A549 treated with ZK216348 at 1 μM for 4 hours (cell line): ENCODE measurements at places on chromosomes 16 and 17. TPM values are rescaled to one million over a fixed set of nuclear protein-coding genes. Genes with fewer than 3 reads are reported as not detected.

KCTD19 gene
- 0.06 to 0.45 TPM in 2 of 5 replicates, not detected in the others for total RNA-seq

FBXW10 gene
- total RNA-seq: 0.93 to 1.8 TPM (median 1.6 TPM) in 5 replicates

SPEM3 gene
- total RNA-seq: not detected in 5 replicates

MARCHF10 gene
- total RNA-seq: 0.47 to 1.9 TPM (median 1.5 TPM) in 5 replicates

PRCD gene
- total RNA-seq: not detected in 5 replicates

HLF gene
- 0.09 to 0.22 TPM (median 0.15 TPM) in 4 of 5 replicates, not detected in the other for total RNA-seq

ACOX1 gene
- total RNA-seq: 14.2 to 19.1 TPM (median 17.6 TPM) in 5 replicates

CCT6B gene
- 0.91 to 1.5 TPM (median 1.3 TPM) in 5 replicates for total RNA-seq

RANGRF gene
- total RNA-seq: 36.3 to 46.3 TPM (median 43.7 TPM) in 5 replicates

HSPB9 gene
- not detected in 5 replicates for total RNA-seq

AKAP1 gene
- total RNA-seq: 47.1 to 55.4 TPM (median 54.1 TPM) in 5 replicates

YBX2 gene
- 0.19 to 0.84 TPM (median 0.47 TPM) in 5 replicates for total RNA-seq

FNDC8 gene
- total RNA-seq: 0.11 TPM in 1 of 5 replicates, not detected in the others

DBNDD1 gene
- 38.4 to 67.1 TPM (median 61.3 TPM) in 5 replicates for total RNA-seq

SLC5A11 gene
- total RNA-seq: 0.42 to 0.73 TPM (median 0.60 TPM) in 5 replicates

KRTAP29-1 gene
- not detected in 5 replicates for total RNA-seq

PRR29 gene
- 0.66 to 1.8 TPM (median 0.68 TPM) in 5 replicates for total RNA-seq

FSCN2 gene
- 0.27 to 2.0 TPM (median 1.3 TPM) in 5 replicates for total RNA-seq

CASKIN1 gene
- 0.29 to 1.5 TPM (median 0.56 TPM) in 5 replicates for total RNA-seq

HES7 gene
- 1.1 to 5.5 TPM (median 4.0 TPM) in 5 replicates for total RNA-seq

HMOX2 gene
- total RNA-seq: 55.8 to 63.3 TPM (median 60.4 TPM) in 5 replicates

GRIN2C gene
- total RNA-seq: 0.21 to 0.52 TPM (median 0.27 TPM) in 5 replicates

GOSR1 gene
- total RNA-seq: 32.9 to 46.6 TPM (median 34.4 TPM) in 5 replicates

HP gene
- total RNA-seq: 0.51 TPM in 1 of 5 replicates, not detected in the others

NGFR gene
- total RNA-seq: 0.18 to 1.1 TPM (median 0.92 TPM) in 5 replicates
